ENCODE measurements at places on chromosomes 5 and 9.

GRCh38 chr9:127183814-127184582 lies 61.6 kb upstream of the ANGPTL2 start:
- peak; percentile 84 for DNase-seq

GRCh38 chr5:54187694-54188093 lies 122.7 kb downstream of the ARL15 start:
- DNase-seq: no peak

DNA sequence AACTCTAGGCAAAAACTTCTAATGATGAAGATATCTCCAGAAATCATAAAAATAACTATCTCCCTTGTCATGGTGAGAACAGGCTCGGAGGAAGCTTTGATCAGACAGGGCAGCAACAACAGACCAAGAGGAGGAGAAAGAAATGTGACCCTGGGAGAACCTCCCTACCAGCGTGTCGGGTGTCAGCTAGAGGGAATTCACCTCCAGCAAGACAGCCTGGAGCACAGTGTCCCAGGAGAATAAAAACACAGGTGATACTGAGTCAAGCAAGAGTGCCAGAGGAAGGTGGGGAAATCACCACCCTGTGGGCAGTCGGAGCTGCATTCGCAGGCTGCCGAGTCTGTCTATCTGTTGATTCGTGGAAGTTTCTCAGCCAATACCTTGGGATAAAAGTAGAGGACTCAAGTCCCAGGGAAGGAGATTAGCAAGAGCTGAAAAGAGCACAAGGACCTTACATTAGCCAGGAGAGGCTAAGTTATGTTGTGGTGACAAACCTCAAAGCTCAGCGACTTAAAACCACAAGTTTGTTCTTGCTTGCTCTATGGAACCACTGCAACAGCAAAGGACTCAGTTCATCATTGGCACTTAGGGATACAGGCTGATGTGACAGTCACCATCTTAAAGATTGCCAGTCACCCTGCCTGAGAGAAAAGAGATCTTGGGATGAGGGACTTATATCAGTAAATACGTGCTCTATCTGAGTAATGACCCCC lies 598.3 kb downstream of the CCDC171 start:
- no peak for DNase-seq

DNA sequence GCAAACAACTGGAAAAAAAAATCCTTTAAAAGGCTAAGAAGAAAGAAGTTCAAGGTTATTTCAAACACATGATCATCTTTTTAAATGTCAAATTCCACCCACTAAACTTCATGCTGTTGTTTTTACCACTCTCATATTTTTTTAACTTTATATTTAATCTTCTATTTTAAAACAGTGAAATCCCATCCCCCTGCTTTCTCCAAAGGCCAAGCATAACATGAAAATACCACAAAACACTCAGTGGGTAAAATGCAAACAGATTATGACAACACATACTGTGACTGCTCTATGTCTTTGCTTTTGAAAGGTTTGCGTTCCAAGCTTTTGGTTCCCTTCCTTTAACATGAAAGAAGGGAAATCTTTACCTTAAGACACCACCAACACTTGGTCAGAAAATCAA lies 127.6 kb downstream of the SNCAIP start:
- no peak for DNase-seq

DNA sequence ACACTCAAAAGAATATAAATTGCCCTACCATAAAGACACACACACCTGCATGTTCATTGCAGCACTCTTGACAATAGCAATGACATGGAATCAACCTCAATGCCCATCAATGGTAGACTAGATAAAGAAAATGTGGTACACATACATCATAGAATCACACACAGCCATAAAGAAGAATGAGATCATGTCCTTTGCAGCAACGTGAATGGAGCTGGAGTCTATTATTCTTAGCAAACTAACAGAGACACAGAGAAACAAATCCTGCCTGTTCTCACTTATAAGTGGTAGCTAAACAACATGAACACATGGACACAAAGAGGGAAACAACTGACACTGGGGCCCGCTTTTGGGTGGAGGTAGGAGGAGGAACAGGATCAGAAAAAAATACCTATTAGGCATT lies 2062.2 kb upstream of the CDH6 start:
- no peak for DNase-seq

- no peak for DNase-seq
Observed at GRCh38 chr9:82600536-82601292, 462.2 kb downstream of the RASEF start.

DNA sequence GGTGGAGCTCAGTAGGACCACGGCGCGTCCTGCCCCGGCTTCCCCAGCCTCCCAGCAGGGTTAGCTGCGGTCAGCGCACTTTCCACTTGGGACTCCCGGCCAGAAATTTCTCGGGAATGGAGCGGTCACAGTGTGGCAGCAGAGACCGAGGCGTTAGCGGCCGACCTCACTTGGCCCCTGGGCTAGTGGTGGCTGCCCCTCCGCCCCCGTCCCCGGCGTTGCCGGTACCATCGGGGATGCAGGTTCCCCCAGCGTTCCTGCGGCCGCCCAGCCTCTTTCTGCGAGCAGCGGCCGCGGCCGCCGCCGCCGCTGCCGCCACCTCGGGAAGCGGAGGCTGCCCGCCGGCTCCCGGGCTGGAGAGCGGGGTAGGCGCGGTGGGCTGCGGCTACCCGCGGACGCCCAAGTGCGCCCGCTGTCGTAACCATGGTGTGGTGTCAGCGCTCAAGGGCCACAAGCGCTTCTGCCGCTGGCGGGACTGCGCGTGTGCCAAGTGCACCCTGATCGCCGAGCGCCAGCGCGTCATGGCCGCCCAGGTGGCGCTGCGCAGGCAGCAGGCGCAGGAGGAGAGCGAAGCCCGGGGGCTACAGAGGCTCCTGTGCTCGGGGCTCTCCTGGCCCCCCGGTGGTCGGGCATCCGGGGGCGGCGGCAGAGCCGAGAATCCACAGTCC lies 460 bp downstream of the DMRTA1 start:
- peak; percentile 36 for DNase-seq

GRCh38 chr9:127904561-127905003 lies 5.2 kb upstream of the ST6GALNAC6 start:
- DNase-seq: no peak

GRCh38 chr5:150374651-150375050 lies 17.2 kb downstream of the TCOF1 start:
- DNase-seq: no peak

- no peak for DNase-seq
Observed at GRCh38 chr5:98540056-98540455, 233.4 kb upstream of the RGMB start.

DNA sequence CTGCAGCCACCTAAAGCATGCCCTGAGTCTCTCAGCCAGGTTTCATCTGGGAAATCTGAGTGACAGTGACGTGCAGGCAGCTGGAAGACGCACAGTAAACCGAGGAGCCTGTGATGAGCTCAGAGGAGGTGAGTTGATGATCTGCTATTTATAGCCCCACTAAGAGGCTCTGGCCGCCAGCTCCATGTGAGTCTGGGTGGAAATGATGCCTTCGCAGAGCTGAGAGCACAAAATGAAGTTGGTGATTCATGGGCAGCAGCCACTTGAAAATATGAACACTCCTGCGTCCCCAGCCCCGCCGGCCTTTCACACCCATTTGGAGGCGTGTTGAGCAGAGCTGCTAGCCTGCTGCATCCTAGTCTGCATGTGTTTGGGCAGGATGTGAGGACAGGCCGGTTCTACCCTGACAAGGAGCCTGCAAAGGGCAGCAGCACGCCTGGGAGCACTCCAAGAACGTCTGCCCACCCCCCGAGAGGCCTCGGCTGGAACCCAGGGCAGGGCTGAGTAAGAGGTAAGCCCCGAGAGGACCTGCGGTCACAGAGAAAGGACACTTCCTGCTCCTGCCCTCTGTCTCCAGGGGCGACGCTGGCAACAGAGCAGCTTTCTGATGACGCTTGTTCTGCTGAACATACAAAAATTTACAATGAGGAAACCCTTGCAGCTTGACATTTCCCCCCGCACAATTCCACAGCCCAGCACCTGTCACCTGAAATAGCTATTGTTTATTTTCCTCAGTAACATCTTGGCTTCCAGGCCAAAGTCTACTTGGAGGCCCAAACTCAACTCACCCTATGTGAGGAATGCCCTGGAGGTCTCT lies 25.1 kb upstream of the CDKN2AIPNL start:
- peak; percentile 71 for DNase-seq

GRCh38 chr9:89943728-89944127 lies 338.9 kb downstream of the GADD45G start:
- no peak for DNase-seq

- no peak for DNase-seq
Observed at GRCh38 chr9:121679901-121680635, 28.6 kb downstream of the DAB2IP start.

DNA sequence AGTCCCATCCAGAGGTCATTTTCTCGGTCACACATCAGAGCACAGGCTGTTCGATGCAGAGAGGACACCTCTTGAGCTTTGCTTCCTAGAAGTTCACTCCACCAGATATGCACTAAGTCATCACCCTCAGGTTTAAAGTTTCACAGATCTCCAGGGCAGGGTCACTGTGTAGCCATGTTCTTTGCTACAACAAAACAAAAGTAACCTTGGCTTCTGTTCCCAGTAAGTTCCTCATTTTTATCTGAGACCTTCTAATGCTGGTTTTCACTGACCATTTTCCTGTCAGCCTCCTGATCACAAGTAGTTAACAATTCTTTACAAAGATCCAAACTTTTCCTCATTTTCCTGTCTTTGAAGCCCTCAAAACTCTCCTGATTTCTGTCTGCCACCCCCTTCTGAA lies 97.5 kb upstream of the CTSV start:
- DNase-seq: no peak

GRCh38 chr5:28281351-28281750 lies 1243.0 kb upstream of the CDH9 start:
- no peak for DNase-seq

DNA sequence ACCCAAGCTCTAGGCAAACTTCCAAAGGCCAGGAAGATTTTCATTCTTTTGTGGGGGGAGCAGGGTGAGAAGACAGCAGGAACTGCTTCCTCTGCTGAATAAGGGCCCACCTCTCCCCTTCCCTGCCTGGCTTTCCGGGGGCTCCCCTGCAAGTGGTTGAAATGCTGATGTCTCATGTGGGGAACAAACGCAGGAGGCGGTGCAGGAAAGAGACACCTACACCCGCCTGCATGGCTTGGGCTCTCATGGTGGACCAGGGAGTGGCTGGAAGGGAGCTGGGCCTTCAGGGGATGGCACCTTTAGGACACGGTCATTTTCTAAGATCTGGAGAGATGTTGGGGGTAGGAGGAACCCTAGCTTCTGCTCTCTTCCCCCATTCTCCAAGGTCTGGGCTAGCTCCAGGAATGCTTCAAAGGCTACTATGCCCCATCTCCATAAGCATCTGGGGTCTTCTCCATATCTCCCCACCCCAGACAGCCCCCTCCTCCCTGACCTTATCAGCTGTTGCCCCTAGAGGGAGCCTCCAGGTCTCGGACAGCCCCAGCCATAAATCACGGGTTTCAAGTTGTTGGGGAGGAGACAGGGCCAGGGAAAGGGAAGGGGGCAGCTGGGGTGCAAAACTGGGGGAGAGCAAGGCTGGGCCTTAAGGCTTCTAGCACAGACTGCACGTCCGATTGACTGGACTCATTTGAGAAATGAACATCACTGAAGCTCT lies 76.6 kb downstream of the PSD2 start:
- no peak for DNase-seq

DNA sequence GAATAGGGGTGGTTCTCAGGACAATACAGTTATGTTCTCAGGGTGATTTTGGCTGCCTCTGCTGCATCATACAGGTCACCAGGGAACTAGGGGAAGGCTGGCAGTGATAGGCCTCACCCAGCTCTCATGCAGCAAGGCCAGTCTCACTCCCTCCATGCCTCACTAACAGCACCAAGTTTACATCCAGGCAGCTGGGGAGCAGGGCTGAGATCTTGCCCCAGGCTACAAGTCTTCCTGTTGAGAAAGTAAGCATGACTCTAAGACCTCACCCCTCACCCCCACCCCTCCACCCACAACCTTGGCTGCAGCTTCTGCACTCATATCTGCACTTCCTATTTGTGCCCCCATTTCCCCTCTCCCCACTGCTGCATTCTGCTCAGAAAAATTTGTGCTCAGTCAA lies 481.2 kb downstream of the ACTL7B start:
- no peak for DNase-seq

DNA sequence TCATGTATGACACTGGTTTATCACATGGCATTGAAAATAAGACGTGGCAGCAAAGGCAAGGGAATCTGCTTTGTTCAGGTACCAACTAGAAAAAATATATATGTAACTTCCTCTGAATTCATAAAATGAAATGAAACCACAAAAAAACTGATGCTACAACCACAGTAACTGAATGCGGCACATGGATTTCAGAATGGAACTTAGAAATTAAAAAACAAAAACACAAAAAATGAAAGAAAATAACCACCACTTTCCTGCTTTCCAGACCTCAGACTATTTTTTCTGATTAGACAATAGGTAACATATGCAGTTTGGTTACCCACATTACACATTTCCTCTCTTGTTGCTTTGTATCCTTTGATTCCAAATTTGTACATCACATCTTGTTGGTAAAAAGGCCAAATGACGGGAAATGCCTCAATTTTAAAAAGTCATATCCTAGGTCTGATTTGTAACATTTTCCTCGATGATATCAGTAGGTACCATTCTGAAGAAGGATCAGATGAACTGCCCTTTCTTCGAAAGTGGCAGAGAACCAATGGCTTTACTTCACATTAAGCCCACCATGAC lies 18.1 kb upstream of the PDCL start:
- no peak for DNase-seq

- no peak for DNase-seq
Observed at GRCh38 chr9:137265496-137266161, 10.5 kb downstream of the NELFB start.

GRCh38 chr5:151328734-151329133 lies 18.6 kb downstream of the SLC36A2 start:
- no peak for DNase-seq

GRCh38 chr5:124372457-124372856 lies 374.0 kb downstream of the ZNF608 start:
- no peak for DNase-seq

GRCh38 chr5:124404796-124405195 lies 341.6 kb downstream of the ZNF608 start:
- DNase-seq: no peak

DNA sequence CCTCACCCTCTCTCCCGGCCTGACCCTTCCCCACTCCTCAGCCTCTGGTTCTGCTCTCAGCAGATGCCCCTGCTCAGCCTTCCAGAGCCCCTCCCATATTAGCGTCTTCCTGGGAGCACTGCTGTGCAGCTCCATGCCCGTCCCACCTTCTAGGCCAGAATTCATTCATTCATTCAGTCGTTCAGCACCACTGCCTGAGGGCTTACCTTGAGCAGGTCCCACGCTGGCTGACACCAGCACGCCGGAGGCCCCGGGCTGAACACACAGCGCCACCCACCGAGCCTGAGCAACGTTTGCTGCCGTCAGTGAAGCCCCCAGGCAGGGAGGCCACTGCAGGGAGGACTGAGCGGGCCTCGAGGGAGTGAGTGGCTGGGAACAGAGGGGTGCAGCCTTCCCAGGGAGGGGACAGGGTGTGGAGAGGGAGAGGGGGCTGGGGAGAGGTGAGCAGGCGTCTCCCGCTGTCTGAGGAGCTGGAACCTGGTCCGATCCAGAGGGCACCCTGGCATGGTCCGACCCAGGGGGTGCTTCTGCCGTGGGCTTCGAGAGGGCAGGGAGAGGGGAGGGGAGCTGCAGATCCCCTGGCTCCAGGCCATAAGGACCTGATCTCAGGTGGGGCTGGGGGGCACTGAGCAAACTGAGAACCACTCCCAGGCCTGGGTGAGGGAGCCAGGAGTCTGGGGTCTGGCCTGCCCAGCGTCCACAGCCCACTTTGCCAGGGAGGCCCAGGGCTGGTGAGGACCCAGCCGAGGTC lies 98.8 kb upstream of the RAPGEF1 start:
- no peak for DNase-seq

Data from GM20000 (cell line).